ENCODE measurements at places on chromosomes 7 and 10.

DNA sequence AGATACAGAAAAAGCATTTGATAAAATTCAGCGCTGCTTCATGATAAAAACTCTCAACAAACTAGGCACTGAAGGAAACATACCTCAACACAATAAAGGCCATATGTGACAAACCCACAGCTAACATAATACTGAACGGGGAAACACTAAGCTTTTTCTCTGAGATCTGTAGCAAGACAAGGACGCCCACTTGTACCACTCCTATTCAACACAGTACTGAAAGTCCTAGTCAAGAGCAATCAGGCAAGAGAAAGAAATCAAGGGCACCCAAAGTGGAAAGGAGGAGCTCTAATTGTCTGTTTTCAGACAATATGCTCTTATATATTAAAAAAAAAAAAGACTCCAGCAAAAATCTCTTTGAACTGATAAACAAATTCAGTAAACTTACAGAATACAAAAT lies 13.3 kb downstream of the DIP2C start:
- DNase-seq, result no peak

GRCh38 chr7:7922684-7923385 lies 45.8 kb upstream of the GLCCI1 start:
- no peak for DNase-seq

GRCh38 chr10:62744136-62744535 lies 60.4 kb upstream of the ADO start:
- DNase-seq, result no peak

- no peak for DNase-seq
Measured at GRCh38 chr10:47107007-47107747, 192.8 kb upstream of the GDF10 start.

- DNase-seq, result no peak
Measured at GRCh38 chr7:90605055-90605454, 8.9 kb downstream of the CDK14 start.

DNA sequence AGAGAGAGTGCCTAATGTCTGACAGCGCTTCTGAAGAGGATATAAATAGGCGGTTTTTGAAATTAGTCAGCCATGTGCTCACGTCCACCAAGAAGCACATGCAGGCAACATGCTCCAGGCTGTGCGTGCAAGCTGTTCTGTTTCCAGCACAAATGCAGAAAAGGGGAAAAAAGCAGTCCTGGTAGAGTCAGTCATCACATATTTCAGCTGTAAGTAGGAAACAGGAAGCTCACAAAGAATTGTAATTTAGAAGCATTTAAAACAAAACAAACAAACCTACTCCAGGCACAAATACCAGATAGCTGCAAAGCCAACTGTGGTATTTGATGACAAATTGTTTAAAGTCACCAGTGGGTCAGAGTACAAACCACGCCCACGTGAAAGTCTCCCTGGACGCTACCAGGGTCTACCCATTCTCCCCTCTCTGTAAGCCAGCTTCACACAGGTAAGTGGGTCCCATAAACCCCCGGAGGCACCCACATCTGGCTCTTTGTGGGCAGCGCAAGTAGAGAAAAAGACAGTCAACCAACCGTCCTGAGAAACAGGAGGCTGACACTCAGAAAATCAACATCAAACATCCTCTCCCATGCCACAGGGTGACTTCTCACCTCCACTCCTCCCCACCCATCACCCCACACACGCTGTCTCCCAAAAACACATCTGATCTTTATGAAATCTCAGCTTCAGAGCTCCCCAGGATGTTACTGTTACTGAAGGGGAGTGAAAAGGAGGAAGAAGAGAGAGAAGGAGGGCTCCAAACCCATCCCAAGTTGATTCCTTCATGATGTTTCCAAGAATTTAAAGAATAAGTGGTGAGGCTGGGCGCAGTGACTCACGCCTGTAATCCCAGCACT lies 186.4 kb downstream of the FAM107B start:
- no peak for DNase-seq

DNA sequence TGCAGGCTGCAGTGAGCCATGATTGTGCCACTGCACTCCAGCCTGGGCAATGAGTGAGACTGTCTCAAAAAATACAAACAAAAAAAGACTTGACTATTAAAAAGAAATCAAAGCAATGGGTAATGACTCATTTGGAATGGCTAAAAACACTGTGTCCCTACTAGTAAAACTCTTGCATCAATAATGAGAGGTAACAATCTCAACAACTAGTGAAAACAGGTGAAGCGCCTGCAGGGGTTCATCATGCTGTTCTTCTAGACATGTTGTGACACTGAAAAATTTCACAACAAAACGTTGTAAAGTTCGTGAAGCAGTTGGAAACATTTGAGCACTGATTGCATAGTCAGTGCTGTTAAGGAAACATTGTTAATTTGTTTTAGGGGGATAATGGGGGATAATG lies 26.9 kb upstream of the SLC29A4 start:
- DNase-seq, result no peak

DNA sequence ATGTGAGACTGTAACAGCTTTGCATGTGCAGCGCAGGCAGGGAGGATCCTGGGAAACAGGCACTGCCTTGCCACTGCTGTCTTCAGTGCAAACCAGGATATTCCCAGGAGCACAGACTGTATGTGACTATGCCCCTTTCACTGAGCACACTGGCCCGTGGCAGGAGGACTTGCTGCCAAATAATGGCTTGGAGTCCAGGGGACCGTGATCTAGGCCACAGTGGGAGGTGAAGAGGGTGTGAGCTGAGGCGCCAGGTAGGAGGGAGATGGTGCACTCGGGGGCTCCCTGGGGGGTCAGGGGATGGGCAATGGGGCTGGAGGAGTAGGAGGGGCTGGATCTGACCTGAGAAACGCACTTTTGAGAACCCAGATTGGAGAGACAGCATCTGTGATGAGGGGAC lies 193.4 kb upstream of the ZNF32 start:
- no peak for DNase-seq

- DNase-seq, result peak; percentile 48
Measured at GRCh38 chr7:149126662-149127266, 640 bp upstream of the ZNF425 start.

DNA sequence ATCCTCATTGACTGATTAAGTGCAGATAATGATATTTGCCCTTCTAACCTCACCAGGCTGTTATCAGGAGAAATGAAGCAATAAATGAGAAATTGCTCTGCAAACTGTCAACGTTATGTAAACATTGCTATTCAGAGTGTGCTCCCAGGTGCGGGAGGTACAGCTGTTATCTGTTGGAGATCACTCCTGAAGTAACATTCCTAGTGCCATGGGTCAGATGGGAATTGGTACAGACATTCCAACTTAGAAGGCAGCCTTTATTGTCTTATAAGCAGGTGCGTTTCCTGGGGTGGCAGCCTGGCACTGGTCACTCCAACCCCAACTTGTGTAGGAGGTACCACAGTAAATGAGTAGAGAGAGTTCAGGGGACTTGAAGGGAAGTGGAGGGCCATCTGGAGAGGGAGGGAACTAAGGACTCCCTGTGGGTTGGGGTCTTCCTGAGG lies 36.8 kb downstream of the HK1 start:
- DNase-seq, result no peak

GRCh38 chr7:47183862-47184590 lies 397.9 kb downstream of the TNS3 start:
- no peak for DNase-seq

DNA sequence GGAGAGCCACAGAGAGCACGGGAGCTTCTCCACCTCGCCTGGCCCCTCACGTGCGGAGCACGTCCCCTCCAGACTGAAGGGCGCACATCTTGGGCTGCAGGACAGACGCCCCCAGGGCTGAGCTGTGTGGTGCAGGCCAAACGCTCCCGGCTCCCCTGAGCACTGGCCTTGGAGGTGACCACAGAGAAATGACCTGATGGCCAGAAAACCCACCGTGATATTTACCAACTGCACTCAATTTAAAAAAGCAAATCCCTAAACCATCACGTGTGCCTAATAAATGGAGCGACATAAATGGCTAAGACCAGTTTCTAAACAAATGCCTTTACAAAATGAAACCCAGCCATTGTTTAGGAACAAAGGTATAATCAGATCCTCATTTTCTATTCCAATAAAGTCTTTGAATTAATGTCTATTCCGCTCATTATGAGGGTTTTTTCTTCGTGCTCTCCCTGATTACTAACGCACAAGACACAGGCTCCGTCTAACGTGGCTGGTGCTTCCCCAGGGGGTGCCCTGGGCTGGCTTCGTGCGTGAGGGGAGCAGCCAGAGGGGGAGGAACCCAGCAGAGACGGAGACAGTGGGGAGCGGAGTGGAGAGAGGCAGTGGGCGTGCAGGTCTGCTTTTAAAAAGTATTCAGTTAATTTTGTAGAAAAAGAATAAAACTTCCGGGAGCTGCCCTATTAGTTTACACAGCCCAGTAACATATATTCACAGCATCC lies 190.3 kb downstream of the DNAJB6 start:
- DNase-seq, result no peak

GRCh38 chr10:31836569-31837406 lies 91.8 kb downstream of the ARHGAP12 start:
- DNase-seq, result peak; percentile 42

DNA sequence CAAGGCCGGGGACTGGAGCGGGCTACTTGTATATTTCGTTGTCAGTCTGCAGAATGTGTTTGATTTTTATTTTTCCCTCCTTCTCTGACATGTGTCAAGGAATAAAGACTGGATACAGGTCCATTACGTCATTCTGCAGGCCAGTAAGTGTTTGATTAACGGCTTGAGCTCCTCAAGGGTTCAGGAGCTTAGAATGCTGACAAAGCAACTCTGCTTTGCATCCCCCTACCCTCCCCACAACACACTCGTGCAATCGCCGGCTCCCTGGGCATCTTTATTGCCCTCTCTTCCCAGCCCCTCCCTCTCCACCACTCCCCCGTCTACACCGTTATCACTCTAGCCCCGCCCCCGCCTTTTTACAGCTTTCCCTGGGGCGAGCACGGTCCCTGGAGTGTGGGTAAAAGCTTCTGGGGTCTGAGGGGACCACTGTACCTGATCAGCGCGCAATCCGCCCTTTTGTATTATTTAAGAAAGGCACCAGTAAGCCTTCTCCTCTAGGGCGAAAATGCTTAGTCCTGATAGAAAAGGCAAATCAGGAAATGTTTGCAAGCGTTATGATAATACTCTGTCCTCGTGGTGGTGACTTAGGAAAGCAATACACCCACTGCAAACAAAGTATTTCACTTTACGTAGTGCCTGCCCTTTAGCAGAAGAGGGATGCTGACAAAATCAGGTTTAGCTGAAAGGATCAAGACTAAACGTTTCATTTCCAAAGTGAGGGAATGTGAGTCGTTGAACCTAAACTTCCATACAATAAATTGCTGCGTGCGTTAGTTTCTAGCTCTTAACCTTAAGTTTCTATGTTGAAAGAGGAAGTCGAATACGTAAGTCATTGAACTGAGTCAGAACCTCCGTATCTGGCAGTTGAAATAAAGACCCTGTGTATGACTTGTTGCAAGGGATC lies 1.4 kb upstream of the CREB5 start:
- DNase-seq, result peak; percentile 81

GRCh38 chr7:156223935-156224832 lies 411.9 kb upstream of the SHH start:
- DNase-seq, result no peak

- DNase-seq, result peak; percentile 99
Measured at GRCh38 chr10:113073549-113074189, 123.6 kb downstream of the TCF7L2 start.

DNA sequence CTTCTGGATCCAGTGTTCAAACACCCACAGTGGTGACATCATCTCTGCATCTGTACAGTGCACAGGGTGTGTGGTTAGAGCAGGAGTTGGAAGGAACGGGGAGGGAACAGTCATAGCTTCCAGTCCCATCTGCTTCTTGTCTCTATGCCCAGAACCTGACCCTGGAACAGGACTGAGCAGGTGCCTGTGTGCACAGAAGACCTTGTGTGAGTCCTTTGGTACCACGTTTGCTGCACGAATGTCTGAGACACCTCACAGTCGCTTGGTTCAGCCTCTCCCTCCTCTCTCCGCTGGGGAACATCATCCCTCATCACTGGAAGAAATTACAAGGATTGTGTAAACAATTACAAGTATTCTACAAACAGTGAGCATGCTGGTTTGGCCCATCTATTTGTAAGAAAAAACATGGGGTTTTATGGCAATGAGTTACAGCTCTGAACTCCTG lies 243.0 kb upstream of the KLF6 start:
- DNase-seq, result no peak

- no peak for DNase-seq
Measured at GRCh38 chr7:74617180-74617744, 40.3 kb upstream of the GTF2I start.

DNA sequence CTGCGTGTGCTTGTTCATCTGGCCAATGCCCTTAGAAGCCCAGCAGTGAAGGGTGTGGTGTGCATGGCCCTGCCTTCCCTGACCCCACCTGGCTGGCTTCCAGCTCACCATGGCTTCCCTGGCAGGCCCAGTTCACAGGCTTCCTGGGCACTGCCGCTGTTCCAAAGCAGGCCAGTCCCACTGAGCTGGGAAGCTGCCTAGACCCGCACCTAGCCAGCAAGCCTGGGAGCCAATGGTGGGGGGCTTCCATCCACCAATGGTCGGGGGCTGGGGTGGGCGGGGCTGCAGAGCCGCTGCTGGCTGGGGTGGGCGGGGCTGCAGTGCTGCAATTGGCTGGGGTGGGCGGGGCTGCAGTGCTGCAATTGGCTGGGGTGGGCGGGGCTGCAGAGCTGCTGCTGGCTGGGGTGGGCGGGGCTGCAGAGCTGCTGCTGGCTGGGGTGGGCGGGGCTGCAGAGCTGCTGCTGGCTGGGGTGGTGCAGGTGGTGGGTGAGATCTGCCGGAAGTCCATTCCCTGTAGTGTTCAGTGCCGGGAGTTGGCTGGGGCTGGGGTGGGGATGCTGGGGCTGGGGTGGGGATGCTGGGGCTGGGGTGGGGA lies 12.4 kb downstream of the CALY start:
- peak; percentile 57 for DNase-seq

DNA sequence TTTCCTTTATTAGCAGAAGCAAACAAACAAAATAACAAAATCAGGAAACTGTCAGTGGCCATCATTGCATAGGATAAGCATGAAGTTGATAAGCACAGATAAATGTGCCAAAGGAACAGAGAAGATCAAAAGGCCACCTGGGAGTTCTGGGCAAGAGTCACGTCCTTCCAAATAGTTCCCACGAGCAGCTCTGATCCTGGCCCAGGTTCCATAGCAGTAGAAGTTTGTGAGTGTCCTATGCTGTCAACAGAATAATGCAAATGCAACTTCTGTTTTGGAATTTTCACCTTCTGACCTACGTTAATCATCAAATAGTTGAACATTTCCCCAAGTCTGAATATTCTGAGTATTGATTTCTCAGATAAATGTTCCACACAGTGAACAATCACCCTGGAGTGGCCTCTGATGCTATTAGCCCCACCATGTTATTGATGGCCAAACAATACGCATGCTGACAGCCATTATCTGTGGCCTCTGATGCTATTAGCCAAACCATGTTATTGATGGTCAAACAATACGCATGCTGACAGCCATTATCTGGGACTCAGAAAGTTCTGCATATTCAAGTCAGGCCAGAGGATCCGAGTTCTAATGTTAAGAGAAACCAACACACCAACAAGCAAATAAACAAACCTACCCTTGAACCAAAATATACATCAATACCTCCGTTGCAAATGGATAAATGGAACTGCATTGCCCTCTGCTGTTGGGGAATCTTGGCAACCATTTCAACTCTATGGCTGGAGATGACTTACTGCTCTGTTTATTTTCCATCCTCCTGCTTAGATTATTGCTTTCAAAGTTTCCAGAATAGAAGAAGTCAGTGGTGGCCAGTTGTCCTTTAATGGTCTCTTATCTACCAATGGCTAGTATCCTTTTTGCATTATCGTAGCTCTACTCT lies 63.3 kb downstream of the MRC1 start:
- peak; percentile 24 for DNase-seq

Measured in ACHN (cell line).